Right renal pelvis (tissue), 4 donors: ENCODE measurements at places on chromosomes 1 and 21. TPM values are rescaled to one million over a fixed set of nuclear protein-coding genes. Genes with fewer than 3 reads are reported as not detected.

NPHS2 gene
- polyA plus RNA-seq, result 481 TPM

DNA sequence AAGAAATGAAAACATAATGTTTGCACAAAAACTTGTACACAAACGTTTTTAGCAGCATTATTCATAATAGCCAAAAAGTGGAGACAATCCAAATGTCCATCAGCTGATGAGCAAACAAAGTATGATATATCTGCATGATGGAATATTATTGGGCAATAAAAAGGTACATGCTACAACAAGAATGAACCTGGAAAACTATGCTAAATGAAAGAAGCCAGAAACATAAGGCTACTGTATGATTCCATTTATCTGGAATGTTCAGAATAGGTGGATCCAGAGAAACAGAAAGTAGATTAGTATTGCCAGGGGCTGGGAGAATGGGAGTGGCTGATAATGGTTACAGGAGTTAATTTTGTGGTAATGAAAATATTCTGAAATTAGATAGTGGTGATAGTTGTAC, 19.0 kb downstream of the FBXO28 start:
- DNase-seq, result no peak

SPOCD1 gene
- 0.22 TPM for polyA plus RNA-seq

OR2L8 gene
- polyA plus RNA-seq, result not detected

DNA sequence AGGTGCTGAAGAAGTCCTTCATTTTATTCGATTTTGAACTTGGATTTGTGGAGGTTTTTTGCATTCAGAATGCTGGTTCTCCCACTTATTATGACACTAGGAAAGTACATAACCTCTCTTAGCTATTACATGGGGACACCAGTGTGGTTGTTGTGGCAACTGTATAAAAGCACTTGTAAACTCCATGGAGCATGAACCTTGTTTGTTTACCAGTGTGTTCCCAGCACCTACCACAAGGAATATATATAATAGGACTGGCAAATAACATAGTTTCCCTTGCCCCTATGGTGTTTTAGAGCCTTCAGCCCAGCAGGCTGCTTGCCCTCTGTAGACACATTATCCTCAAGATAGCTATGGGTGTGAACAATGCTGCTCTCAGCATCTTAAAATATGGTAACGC, 43.1 kb downstream of the RASSF5 start:
- DNase-seq, result no peak

DNA sequence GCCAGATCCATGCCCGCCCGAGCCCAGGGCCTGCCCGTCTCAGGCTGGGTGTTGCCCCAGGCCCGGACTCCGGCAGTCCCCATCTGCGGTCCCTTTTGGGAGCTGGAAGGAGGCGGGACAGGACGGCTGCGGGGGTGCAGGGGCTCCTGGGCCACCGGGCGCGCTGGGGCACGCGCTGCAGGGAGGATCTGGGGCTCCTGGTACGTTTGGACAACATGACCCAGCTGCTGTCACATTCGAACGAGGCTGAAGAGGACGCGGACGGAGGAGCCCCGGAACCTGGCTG, 6.6 kb upstream of the CALML6 start:
- no peak for DNase-seq

DNA sequence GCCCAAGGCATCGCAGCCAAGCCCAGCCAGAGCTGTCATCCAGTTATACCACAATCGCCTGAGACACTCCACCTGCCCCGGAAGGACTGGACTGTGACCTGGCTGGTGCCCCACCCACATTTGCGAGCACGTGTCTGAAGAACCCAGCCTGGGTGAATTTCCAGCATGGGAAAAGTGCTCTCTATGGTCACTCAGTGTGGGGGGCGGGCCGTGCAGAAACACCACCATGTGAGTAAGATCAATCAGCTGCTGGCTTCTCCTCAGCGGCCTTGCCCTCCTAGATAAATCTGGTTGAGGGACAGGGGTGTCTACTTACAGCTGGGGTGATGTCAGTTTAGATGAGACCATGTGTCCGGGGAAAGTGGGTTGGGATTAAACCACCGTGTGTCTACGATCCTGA, 44.8 kb downstream of the URB1 start:
- DNase-seq, result no peak

DNA sequence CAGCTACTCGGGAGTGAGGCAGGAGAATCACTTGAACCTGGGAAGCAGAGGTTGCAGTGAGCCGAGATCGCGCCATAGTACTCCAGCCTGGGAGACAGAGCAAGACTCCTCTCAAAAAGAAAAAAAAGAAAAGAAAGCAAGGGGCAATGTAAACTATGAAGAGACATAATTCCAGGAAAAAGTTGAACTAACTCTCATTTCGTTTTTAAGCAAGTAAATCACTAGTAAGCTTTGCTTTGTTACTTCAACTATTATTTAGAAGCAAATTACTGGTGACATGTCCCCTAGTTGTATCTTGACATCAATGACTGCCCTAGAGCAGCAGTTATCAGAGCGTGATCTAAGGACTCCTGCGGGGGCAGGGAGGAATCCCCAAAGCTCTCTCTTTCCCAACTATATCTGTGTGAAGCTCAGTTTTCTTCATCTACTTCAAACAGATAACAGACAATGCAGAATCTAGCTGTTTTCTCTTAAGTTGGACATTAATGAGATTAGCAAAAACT, 18.7 kb downstream of the CLSTN1 start:
- no peak for DNase-seq

GRCh38 chr1:212721388-212722247, 22.0 kb upstream of the BATF3 start:
- DNase-seq, result no peak
